HCEC 1CT (cell line): ENCODE measurements at places on chromosomes 4 and X.
A peak's percentile ranks its signal among the peaks of the same experiment; 100 is the strongest.

DNA sequence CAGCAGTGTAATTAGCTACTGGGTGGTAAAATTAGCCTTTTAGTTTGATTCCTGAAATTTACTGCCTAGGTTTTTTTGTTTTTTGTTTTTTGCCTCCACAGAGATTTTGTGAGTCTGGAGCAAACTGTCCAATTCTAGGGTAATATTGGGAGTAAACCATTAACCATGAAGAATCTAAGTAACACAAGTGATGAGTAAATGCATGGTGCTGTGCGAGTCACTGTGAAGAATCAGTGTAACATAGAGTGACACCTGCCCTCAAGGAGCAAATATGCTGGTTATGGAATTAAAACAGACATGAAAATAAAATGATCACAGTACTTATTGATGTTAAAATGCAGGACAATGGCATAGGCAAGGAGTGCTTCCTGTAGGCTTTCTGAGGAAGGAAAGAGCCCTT lies 60.1 kb downstream of the LRP2BP start:
- DNase-seq = no peak

DNA sequence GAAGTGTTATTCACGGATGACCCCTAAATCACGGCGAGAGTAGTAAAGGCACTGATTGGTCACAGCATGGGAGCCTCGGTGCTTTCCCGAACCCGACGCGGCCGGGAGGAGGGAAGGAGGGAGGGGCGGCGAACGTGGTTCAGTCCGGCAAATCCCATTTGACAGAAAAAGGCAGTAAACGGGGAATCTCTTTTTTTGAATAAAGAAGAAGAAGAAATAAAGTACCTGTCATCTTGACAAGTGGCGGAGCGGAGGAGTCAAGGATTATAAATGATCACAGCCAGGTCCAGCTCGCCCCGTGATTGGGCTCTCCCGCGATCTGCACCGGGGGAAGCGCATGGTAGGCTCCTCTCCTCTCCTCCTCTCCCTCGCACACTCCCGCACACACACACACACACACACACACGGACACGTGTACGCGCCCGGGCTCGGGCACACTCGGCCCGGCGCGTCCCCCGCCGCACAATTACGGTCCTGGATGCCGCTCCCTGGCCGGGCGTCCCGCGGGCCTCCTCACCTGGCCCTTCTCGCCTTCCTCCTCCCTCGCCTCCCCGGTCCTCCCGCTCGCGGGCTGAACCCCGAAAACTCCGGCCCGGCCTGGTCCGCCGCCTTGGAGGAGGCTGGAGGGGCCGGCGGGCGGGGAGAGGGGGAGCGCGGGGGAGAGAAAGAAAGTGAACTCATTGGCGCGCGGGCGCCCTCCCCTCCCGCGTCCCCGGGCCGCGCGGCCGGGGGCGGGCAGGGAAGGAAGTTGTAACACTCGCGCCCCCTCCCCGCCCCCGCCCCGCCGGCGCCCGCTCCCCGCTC lies 99.2 kb upstream of the TENM3 start:
- peak; percentile 47 for DNase-seq

- DNase-seq = no peak
Measured at GRCh38 chrX:23344904-23345271, 10.2 kb downstream of the PTCHD1 start.

GRCh38 chr4:8055206-8055605 lies 103.4 kb downstream of the ABLIM2 start:
- no peak for DNase-seq

- DNase-seq = no peak
Measured at GRCh38 chr4:186307916-186308315, 41.9 kb downstream of the F11 start.

GRCh38 chr4:123788577-123788976 lies 392.0 kb downstream of the SPRY1 start:
- peak; percentile 10 for DNase-seq

DNA sequence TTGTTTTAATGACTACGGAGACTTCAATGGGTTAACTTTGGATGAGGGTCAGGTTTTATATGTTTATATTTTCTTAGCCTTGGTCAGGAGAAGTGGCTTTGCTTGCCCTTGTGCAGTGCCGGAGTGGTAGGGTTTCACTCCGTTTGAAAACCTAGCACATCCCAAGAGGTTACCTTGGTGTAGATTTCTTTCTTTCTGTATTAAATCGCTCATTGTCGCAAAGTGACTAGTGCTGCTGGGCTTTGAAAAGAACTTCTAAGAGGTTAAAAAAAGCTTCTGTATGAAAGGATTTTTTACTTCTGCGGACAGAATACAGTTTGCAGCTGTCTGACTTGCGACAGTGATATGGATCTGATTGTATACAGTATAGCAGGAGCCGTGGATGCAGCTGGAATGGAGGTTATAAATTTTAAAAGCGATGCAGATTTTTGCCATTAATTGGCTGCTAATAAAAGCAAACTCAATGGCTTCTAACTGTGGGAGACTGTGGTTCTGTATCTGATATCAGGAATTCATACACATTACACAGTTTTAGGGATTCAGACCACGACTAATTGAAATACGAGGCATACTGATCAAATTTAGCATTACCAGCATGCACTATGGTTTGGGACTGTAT lies 340.9 kb upstream of the PITX2 start:
- no peak for DNase-seq

DNA sequence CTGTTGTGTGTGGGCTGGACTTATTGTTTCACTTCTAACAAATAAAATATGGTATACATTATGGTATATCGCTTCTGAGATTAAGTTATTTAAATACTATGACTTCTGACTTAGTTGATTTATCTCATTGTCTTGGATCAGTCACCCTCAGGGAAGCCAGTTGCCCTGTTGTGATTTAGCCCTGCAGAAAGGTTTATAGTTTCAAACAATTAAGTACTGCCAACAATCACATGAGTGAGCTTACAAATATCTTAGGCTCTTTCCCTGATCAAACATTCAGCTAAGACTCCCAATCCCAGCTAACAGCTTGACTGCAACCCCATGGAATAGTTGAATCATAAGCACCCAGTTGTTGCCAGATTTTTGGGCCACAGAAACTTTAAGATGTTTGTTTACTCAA lies 85.4 kb downstream of the MAGEC1 start:
- no peak for DNase-seq

- no peak for DNase-seq
Measured at GRCh38 chrX:15676886-15677285, 12.3 kb upstream of the CLTRN start.

DNA sequence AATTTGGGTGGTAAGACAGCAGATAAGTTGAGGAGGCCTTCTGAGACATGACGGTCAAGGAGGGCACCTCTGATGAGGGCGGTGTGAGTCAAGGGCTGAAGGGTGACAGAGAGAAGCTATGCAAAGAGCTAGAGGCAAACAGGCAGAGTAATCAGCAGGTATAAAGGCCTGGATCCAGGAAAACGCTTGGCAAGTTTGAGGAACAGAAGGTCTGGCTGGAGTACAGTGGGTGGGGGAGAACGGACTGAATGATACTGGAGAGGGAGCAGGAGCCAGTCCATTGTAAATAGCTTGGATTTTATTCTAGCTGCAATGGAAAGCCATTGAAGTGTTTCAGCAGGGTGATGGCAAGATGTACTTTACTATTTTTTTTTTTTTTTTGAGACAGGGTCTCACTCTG lies 39.3 kb downstream of the RAB33B start:
- no peak for DNase-seq

DNA sequence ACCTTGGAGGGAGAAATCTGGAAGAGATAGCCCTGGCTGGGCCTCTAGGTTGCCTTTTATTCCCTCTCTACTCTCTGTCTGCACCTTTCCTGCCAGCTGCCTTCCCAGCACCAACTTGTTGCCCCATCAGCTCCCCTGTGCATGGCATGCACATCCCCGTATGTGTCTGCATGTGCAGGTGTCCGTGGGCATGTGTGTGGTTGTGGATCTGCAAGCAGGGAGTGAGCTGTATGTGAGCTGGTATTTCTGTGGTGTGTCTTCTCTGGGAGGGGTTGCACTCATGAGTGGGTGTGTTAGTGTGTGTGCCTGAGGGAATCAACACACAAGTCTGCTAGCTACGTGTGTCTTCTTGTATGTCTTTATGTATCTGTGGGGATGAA lies 9.9 kb downstream of the L1CAM start:
- no peak for DNase-seq

DNA sequence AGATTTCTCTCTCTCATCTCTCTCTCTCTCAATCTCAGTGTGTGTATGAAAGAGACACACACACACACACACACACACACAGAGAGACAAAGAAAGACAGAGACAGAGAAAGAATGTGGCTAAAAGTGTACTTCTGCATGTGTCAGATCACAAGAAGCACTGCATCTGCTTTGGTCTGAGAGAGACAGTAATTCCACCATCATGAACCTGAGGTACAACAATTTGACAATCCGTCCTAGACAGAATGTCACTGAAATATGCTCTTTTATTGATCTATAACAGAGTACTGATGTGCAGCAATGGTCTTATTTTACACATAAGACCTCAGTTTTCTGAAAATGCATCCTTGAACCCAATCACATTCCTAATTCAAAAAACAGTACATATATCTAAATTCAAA lies 576.2 kb upstream of the SMIM31 start:
- DNase-seq = no peak

DNA sequence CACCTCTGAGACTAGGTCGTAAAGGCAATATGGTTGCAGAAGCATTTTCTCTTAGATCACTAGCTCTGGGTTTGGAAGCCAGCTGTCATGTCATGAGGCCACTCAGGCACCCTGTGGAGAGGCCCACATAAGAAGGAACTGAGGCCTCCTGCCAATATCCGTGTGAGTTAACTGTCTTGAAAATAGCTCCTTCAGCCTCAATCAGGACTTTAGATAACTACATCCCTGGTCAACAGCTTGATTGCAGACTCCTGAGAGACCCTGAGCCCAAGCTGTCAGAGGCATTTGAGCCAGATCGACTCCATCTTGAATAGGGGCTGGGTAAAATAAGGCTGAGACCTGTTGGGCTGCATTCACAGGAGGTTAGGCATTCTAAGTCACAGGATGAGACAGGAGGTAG lies 15.1 kb upstream of the REPS2 start:
- DNase-seq = no peak

DNA sequence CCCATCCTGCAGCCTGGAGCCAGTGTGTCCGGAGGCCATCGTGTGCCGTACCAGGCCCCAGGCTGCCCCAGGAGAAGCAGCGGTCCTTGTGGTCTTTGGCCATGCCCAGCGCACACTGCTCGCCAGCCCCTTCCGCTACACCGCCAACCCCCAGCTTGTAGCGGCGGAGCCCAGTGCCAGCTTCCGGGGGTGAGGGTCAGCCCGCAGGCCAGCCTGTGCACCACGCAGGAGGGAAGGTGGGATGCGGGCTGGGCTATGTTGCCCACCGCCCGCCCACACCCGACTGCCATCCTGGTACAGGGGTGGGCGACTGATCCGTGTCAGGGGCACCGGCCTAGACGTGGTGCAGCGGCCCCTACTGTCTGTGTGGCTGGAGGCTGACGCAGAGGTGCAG lies 7.6 kb upstream of the SRPK3 start:
- DNase-seq = no peak

GRCh38 chr4:124487651-124488050 lies 224.9 kb downstream of the ANKRD50 start:
- DNase-seq = no peak

GRCh38 chr4:186688150-186688943 lies 35.3 kb downstream of the FAT1 start:
- no peak for DNase-seq

DNA sequence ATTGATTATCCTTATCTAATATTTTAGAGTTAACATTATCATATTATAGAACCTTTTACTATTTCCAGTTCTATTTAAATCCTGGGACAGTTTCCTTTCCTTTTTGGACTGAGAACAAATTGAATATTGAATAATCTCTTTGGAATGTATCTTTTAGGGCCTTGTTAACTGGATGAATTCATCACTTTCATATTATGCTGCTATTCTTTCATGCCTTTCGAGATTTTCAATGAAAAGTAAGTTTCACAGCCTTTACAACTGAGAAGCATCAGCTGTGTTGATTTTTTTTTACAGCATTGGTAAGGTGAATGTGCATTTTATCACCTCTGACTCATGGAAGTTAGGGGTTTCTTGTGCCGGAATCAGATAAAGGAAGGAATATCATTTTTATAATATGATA lies 39.6 kb downstream of the PDLIM5 start:
- DNase-seq = peak; percentile 48

- DNase-seq = no peak
Measured at GRCh38 chr4:132266374-132266773, 882.7 kb upstream of the PCDH10 start.

DNA sequence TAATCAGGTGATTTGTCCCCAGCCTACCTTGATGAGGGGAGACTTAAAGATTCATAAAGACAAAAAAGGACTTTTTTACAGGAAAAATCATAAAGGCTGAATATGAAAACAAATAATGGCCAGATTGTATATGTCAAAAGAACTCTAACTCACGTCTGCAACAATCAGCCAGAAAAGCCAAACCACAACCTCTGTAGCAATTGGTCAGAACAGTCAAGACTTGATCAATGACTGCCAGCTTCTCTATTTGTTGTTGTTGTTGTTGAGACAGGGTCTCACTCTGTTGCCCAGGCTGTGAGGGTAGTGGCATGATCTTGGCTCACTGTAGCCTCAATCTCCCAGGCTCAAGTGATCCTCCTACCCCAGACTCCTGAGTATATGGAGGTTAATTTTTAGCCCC lies 35.9 kb upstream of the PPA2 start:
- no peak for DNase-seq

DNA sequence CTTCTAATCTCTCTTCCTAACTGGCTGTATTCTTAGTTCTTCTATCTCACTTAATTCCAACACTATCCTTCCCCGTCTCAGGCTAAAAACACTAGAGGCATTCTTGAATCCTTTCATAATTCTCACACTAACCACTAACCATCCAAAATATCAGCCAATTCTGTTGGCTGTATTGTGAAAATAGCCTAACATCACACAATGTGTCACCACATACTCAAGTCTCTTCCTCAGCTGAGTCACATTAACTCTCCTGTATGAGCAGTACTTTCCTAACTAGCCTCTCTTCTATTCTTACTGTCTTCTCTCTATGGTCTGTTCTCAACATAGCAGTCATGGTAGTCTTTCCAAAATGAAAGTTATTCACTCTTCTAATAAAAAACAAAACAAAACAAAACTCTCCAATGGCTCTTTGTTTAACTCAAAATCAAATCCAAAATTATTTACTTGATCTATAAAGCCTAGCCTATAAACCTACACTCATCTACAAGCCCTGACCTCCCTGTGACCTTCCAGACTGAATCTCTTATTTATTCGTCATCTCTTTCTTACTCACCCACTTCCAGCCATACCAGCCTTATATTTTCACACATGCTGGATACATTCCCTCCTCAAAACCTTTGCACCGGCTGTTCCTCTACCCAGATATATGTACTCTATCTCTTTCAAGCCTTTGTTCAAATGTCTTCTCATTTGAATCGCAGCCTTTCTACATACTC lies 445.9 kb downstream of the TLL1 start:
- peak; percentile 77 for DNase-seq

GRCh38 chr4:83758285-83758684 lies 222.4 kb downstream of the GPAT3 start:
- DNase-seq = no peak

- DNase-seq = no peak
Measured at GRCh38 chr4:83335701-83336100, 1.1 kb upstream of the HPSE start.

DNA sequence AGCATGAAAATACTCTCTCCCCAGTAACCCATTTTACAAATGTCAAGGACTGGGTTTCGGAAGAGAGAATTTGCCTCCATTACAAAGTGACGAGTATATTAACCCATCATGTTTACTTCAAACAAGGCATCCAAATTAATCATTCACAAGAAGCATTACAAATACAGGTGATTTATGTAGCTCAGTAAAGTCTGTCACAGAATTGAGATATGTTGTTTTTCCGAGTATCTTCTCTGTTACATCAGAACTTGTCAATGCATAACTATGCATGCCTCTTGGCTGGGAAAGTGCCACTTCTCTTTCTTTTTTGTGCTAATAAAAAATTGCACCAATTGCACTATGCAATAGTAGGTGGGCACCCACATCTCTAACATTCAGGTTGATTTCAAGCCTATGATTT lies 158.2 kb downstream of the AREG start:
- no peak for DNase-seq
